Activated T-helper 9 cell treated with anti-CD3 and anti-CD28 coated beads, Interleukin-2, amount 50 U/mL, for 16 hours (primary cell): ENCODE measurements at places on chromosomes 16 and 17.
A peak's percentile ranks its signal among the peaks of the same experiment; 100 is the strongest.

- no peak for DNase-seq
Observed at GRCh38 chr17:50634224-50634914, at the start of gene ABCC3. TSS of gene ABCC3 (plus strand) at chr17:50634881. CDS start at chr17:50634937, 56 bp downstream.

- DNase-seq, result no peak
Observed at GRCh38 chr16:1403733-1404132, 10.8 kb downstream of the UNKL start.

GRCh38 chr16:75053791-75054555, 55.1 kb downstream of the ZNRF1 start:
- DNase-seq, result no peak

- no peak for DNase-seq
Observed at GRCh38 chr16:81624760-81625543, 154.1 kb upstream of the PLCG2 start.

DNA sequence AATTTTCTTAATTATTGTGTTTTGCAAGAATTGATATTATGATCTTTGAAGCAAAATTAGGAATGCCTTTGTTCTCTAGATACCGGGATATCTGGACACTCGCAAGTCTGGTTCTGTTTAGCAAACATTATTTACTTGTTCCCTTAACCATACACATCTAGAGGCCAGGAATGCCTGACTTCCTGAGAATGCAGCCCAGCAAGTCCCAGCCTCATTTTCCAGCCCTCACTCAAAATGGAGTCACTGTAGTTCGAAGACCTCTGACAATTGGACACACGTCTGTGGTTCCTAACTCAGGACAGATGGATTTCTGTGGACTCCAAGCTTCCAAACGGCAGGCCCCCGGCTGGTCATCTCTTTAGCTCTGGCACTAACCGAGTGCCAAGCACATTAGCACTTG, 355.4 kb upstream of the RBFOX1 start:
- DNase-seq, result no peak

DNA sequence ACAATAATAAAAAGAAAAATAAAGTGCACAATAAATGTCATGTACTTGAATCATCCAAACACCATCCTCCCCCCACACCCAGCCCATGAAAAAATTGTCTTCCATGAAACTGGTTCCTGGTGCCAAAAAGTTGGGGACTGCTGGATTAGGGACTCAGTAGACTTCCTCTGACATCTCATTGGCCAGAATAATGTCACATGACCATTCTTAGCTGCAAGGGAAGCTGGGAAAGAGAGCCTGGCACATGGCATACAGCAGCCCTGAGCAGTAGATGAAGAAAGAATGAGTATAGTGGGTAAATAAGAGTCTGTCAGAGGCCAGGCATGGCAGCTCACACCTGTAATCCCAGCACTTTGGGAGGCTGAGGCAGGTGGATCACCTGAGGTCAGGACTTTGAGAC, 12.5 kb downstream of the ITPRIPL2 start:
- DNase-seq, result no peak

- DNase-seq, result no peak
Observed at GRCh38 chr16:57998992-57999365, 1.5 kb downstream of the ZNF319 start.

- DNase-seq, result peak; percentile 66
Observed at GRCh38 chr16:56425439-56425832, at the start of gene AMFR. TSS of gene AMFR (minus strand) at chr16:56425545. CDS start at chr16:56425327, 218 bp downstream.

DNA sequence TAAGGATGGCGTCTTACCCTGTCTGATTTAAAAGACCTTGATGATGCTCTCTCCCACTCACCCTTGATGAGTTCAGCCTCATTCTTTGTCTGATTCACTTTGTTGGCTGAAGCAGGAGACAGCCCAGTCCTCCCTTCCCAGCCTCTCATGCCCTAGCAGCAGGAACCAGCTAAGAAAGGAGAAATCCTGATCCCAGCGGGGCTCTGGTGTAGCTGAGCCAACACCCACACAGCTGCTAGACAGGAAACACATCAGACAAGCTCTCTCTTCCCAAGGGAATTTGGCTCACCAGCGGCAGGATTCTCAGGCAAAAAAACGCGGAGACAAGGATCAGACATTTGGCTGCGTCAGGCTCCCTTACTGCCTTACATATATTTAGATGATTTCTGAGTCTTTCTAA, 211.5 kb downstream of the CDH11 start:
- DNase-seq, result no peak

DNA sequence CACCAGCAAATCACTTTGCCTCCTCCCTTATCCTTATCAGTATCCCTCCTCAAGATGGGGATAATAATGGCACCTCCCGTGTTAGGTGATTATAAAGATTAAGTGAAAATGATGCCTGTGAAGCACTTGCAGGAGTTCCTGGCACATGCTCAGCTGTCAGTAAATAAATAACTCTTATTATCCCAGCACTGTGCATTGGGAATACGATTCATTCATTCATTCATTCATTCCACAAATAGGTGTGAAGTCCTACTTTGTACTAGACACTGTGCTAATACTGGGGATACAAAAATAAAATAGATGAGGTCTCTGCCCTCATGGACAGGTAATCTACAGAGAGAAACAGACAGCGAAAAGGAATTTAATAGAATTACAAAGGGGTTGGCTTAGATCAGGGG, 2.0 kb downstream of the XYLT2 start:
- no peak for DNase-seq

- DNase-seq, result no peak
Observed at GRCh38 chr16:66568355-66568754, 2.1 kb downstream of the CMTM1 start.

DNA sequence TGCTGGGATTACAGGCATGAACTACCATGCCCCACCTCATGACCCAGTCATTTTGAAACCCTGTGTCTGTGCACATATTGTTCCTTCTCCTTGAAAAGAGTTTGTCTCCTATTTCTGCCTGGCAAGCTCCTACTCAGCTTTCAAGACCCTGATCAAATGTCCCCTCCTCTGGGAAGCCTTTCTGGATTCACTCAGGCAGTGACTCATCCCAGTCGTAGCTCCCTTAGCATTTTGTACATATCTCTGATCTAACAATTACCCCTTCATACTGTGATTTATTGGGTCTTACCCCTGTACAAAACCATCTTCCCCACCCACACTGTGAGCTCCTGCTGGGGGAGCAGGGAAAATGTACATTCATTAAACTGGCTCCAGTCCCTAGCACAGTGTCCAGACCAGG, 18.1 kb upstream of the ABCC12 start:
- no peak for DNase-seq

GRCh38 chr16:1488054-1488601, 616 bp downstream of the PTX4 start:
- no peak for DNase-seq

DNA sequence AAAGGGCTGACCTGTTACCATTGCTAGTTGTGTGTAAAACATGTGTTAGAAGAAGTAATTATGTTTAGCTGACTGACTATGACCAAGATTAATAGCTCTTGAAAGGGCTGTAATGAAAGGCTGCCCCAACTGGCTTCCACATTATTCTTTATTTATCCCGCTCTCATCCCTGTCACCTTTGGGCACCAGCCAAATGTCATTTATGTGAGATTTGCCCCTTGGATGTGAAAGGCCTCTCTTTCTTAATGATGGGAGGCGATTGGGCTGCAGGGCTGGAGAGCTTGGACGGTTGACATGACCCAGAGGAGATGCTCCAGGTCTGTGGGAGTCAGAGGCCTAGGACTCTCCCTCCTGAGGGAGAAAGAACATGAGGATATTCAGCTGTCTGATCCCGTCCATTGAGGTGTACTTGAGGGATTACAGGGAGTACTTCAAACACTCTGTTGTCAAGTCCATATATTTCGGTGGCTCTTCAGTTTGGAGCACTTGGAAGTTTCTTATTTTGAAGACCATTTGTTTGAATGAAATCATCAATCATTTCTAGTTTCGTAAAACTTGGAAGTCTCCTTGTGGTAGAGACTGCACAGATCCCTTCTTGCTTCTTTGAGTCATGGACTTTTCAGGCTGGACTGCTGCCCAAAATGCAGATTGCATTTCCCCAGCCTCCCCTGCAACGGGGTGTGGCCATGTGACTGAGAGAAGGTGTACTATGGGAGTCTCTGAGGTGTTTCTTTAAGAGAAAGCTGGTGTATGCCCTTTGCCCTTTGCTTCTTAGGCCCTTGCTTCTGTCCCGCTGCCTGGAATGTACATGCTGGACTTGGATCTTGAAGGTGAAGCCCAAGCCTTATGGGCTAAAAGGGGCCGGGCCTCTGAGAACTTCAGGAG, 51.3 kb downstream of the FTO start:
- no peak for DNase-seq

- no peak for DNase-seq
Observed at GRCh38 chr17:72294487-72294893, 173.7 kb downstream of the SOX9 start.

GRCh38 chr16:87945351-87946042, 5.7 kb upstream of the BANP start:
- no peak for DNase-seq

DNA sequence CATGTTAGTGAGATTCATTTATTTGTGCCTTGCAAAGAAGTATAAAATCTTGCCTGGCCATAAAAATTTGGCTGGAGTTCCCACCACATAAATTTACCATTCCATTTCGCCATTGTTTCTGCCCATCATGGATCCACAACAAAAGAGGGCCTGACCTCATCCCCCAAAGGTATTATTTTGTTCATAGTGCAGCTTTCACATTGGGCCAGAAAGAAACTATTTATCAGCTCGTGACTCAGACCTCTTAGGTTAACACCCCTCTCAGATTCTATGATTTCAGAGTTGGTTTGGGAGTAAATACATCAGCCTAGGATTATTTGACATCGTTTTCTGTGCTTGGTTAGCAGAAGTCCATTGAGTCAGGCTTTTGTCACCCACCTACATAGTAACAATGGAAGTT, 108.1 kb downstream of the SHISA6 start:
- DNase-seq, result no peak

DNA sequence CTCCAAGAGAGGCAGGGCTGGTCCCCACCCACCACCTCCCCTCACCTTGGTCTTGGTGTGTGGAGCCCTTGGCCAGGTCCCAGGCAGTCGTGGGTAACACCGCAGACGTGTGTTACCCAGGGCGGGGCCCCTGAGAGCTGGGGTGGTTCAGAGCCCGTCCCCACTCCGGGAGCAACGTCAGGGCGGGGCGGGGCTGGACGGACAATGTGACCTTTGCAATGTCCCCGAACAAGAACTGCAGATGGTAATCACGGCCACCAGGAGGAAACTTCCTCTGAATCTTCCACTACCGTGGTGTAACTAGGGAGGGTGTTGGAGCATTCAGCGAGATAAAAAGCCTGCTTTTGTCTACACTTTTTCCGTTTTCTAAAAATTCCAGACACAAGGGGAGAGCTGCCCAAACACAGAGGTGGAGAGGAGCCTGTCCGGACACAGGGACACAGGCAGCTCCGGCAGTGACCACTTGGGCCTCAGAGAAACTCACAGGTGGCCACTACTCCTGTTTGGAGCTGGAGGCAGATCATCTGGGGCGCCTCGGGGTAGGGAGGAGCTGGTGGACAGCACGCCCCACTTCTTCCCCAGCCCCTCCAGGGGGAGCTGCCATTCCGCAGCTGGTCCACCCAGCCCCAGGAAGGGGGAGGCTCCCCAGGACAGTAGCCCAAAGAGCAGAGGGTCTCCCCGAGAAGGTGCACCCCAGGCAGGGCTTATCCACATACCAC, 14.2 kb upstream of the SLC38A10 start:
- DNase-seq, result no peak

DNA sequence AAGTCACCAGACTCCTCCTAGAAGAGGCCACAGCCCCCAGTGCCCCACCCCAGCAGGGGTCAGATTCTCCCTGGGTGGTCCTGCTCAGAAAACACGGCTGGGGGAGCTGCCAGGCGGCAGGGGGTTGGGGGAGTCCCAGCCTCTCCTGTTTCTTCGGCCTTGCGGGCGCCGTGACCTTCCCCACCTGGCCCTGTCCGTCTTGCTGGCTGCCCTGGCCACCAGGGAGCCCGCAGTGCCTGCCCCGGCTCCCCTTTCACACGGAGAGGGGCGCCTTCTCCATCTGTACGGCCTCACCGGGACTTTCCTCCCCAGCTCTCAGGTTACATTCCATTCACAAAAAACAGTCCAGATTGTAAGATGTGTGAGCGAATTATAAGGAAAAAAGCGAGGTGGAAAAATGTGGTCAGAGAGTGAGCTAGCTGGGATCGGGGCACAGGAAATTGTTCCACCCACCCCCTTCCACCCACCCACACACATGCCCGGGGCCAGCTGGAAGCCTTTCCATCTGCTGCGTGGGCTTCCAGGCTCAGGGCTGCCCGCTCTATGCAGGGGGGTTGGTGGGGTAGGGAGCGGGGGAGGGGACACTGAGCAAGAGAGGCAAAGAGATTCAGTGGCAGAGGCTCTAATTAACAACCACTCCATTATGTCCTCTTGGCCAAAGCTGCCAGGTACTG, 14.6 kb upstream of the CIBAR2 start:
- no peak for DNase-seq

DNA sequence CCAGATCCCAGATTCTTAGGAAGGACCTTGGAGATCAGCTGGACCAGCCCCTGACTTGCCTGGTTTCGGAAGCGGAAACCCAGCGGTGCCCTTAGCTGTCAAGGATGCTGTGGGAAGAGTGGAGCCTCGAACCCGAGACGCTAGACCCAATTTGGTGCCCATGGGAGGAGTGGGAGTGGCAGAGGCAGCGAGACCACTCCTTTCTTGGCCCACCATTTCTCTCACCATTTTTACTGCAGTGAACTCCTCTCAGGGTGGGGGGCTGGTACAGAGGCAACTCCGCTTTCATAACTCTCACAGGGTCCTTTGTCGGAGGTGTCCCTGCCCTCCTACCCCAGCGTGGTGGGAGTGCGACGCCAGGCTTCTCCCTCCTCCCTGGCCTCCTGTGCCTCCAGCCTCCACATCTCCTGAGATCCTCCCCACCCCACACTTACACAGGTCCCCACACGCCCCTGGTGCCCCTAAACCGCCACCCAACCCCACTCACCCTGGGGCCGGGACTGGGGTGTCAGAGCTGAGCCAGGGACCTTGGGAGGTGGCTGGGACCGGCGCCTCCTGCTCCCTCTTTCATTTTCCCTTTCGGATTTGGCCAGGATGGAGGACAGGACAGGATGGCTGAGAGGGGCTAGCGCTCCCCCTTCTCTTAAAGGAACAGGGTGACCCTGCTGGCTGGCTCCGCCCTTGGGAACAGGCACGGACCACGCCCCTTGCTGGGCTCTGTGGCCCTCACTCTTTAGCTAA, at the start of gene GJD3:
TSS of gene GJD3 (minus strand) at position 617 of the 741 bp plus-strand sequence. CDS start 922 bp downstream, outside the sequence.
- no peak for DNase-seq

DNA sequence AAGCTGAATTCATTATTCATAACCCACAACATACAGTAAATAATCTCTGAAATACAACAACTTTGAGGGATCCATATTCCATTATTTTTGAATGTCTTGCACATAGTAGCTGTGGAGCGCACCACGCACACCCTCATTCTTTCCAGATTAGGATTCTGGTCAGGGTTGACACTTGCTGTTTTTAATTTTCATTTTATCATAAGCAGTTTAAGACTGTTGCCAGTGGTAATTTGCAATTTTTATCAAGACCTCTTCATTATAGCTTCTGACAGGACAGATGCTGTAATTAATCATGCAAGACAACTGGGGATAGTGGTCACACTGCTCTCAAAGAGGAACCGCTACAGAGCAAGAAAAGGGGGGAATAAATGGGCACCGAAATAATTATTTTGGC, 109.7 kb downstream of the TOX3 start:
- no peak for DNase-seq
